Activated CD4-positive, alpha-beta memory T cell treated with anti-CD3 and anti-CD28 coated beads, Interleukin-2, amount 10 ng/mL, durations not matched to agents 7 days and 5 days (primary cell): ENCODE measurements at places on chromosomes 3 and 15.

- no peaks in the 10 kb centered on the region for H3K27me3 ChIP-seq
- H3K4me1 ChIP-seq = no peaks in the 10 kb centered on the region
- no peaks in the 10 kb centered on the region for H3K36me3 ChIP-seq
- H3K4me3 ChIP-seq = no peak overlapping the region
- no peak overlapping the region for H3K27ac ChIP-seq
- no peak for DNase-seq
Measured at GRCh38 chr3:166100730-166101129, 263.5 kb upstream of the BCHE start.

DNA sequence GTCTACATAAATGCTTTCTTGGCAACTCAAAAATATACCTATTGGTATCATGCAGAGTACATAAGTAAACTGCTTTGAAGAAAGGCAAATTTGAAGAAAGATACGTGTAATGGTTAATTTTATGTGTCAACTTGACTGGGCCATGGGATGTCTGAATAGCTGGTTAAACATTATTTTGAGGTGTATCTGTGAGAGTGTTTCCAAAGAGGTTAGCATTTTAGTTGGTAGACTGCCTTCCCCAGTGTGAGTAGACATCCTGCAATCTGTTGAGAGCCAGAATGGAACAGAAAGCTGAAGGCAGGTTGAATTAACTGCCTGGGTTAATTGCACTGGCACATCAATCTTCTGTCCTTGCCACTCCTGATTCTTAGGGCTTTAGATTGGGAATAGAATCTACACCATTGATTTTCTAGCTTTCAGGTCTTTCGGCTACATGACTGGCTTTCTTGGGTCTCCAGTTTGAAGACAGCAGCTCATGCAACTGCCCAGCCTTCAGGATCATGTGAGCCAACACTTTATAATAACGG, 98.3 kb downstream of the CMSS1 start:
- no peak overlapping the region for H3K27ac ChIP-seq
- no peaks in the 10 kb centered on the region for H3K27me3 ChIP-seq
- DNase-seq = no peak
- H3K36me3 ChIP-seq = no peaks in the 10 kb centered on the region
- H3K4me3 ChIP-seq = no peak overlapping the region

DNA sequence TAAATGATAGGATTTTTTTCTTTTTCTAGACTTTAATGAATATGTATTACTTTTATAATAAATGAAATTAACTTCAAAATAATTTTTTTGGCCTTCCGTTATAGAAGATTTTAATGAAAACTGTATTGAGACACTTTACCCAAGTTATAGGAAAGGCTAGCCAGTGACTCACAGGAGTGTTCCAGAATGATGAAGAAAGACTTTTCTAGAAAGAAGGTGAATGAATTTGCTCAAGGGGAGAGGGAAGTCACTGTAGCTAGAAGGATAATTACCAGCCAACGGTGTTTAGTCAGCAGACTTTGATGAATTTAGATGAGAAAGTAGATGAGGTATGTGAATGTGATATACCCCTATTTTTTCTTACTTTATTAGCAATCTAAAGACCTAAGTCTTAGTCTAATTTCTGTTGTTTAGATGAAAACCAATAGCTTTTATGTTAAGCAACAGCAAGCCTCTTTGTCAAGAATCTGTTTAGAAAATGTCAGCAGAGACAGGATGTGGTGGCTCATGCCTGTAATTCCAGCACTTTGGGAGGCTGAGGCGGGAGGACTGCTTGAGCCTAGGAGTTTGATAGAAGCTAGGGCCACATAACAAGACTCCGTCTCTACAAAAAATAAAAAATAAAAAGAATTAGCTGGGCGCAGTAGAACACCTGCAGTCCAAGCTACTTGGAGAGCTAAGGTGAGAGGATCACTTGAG, 3.2 kb downstream of the ALAS1 start:
- H3K36me3 ChIP-seq = peaks cover 73% of the 10 kb centered on the region
- no peak overlapping the region for H3K27ac ChIP-seq
- no peak overlapping the region for H3K4me3 ChIP-seq
- peaks cover 80% of the 10 kb centered on the region for H3K4me1 ChIP-seq

- H3K27me3 ChIP-seq = peaks cover 2% of the 10 kb centered on the region
- H3K27ac ChIP-seq = no peak overlapping the region
- no peaks in the 10 kb centered on the region for H3K4me1 ChIP-seq
- H3K36me3 ChIP-seq = no peaks in the 10 kb centered on the region
- no peak overlapping the region for H3K4me3 ChIP-seq
Measured at GRCh38 chr15:69557707-69558409, 105.2 kb downstream of the RPLP1 start.

DNA sequence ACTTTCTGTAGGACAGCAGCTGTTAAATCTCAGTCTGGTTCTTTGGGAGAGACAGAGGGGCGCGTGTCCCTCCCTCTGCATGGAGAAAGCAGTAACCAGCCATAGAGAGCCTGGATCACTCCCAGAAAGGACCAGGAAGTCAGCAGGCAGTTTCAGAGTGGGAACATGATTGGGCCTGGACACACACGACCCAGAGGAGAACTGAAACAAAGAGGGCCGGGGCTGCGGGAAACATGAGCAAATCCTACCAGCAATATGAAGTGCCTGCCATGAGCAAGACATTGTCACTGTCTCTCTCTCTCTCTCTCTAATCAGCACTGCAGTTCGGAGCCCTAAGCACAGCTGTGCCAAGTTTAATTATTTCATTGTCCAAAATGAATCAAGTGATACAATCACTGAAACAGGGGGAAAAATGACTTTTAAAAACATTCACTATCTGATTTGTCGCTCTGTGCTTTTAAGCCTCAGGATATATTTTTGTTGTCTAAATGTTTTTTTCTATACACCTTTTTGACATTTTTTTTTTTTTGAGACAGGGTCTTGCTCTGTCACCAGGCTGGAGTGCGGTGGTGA, 17.6 kb downstream of the MUC13 start:
- peaks cover 24% of the 10 kb centered on the region for H3K27me3 ChIP-seq
- no peak for DNase-seq
- no peaks in the 10 kb centered on the region for H3K36me3 ChIP-seq
- no peak overlapping the region for H3K27ac ChIP-seq

DNA sequence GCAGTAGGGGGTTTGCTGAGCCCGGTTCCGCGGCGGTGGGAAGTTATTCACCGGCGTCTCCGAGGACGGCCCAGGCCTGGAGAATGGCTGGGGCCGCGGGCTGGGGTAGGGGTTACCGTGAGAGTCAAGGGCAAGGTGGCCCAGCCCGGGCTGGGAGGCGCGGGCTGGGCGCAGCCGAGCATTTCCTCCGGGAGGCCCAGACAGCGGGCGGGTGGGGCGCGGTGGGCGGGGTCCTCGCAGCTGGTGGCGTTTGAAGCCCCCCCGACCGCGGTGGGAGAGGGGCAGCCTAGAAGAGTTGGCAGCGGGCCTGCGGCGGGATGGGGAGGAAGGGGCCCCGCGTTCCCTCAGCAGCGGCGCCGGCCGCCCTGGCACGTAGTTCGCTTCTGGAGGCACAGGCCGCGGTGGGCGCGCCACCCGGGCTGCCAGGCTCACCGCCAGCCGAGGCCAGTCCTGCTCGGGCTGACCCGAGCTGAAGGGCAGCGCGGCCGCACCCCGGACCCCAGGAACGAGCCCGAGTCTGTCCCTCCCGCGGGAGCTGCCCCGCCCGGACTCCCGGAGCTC, 960 bp upstream of the KLF13 start:
- peaks cover 37% of the 10 kb centered on the region for H3K4me1 ChIP-seq
- H3K27ac ChIP-seq = peak overlapping the region; percentile 97
- peak overlapping the region; percentile 88 for H3K4me3 ChIP-seq
- H3K27me3 ChIP-seq = no peaks in the 10 kb centered on the region

DNA sequence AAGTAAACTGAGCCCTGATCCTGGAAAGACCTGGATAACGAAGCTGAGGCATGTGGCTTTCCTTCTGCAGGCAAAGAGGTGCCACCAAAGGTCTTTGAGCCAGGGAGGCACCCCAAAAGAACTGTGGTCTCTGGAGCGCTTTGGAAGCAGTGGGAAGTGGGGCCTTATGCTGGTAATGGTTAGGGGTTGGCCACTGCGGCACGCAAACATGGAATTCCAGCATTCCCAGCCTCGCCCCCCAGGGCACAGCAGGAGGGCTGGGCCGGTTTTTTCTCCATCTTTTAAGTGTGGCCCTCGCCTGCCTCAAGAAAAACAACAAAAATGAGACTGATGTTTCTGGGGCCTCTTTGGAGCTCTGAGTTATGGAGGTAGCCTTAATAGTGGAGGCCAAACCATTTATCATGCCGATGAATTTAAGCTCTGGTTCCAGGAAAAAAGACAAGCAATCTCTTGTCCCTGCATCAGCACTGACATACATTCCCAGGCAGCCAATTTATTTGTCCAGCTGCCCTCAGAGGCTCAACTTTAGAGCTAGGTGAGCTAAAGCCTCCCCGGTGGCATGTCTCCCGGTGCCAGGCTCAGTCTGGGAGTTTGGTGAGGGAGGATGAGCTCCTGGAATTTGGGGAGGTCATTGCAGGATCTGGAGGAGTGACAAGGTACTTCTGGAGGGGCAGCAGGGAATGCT, 109.0 kb downstream of the TLE3 start:
- no peak overlapping the region for H3K27ac ChIP-seq
- H3K4me3 ChIP-seq = no peak overlapping the region
- H3K27me3 ChIP-seq = peaks cover 17% of the 10 kb centered on the region
- DNase-seq = no peak
- no peaks in the 10 kb centered on the region for H3K36me3 ChIP-seq
- H3K4me1 ChIP-seq = no peaks in the 10 kb centered on the region

DNA sequence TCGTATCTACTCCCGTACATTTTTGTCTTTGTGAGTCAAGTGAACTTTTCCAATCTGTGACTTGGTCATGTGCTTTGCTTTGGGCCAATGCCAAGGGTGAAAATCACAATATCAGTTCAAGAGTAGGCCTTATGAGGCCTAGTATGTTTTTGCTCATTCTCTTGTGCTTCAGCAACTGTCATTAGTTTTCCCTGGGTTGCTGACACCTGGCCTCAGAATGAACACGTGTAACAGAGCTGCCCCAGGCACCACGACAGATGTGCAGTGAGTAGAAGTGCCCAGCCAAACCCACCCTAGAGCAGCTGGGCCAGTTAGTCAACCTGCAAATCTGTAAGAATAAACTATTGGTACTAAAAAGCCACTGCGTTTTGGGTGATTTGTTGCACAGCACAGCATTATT, 460.3 kb upstream of the WNT5A start:
- no peaks in the 10 kb centered on the region for H3K4me1 ChIP-seq
- no peak overlapping the region for H3K27ac ChIP-seq
- no peaks in the 10 kb centered on the region for H3K36me3 ChIP-seq

- no peak for DNase-seq
- peaks cover 47% of the 10 kb centered on the region for H3K4me1 ChIP-seq
- H3K36me3 ChIP-seq = peaks cover 11% of the 10 kb centered on the region
- H3K27ac ChIP-seq = peak overlapping the region; percentile 96
- H3K4me3 ChIP-seq = peak overlapping the region; percentile 98
- no peaks in the 10 kb centered on the region for H3K27me3 ChIP-seq
Measured at GRCh38 chr15:42490291-42490670, 660 bp downstream of the ZNF106 start.

GRCh38 chr3:12287727-12288181, 1.1 kb upstream of the PPARG start:
- H3K27me3 ChIP-seq = peaks cover 39% of the 10 kb centered on the region
- H3K4me3 ChIP-seq = peak overlapping the region; percentile 37
- DNase-seq = no peak
- H3K4me1 ChIP-seq = peaks cover 10% of the 10 kb centered on the region

GRCh38 chr3:56988458-56989168, 71.9 kb upstream of the SPATA12 start:
- no peaks in the 10 kb centered on the region for H3K36me3 ChIP-seq
- no peak overlapping the region for H3K4me3 ChIP-seq
- H3K27ac ChIP-seq = no peak overlapping the region
- peaks cover 14% of the 10 kb centered on the region for H3K4me1 ChIP-seq
- H3K27me3 ChIP-seq = peaks cover 16% of the 10 kb centered on the region
- DNase-seq = peak; percentile 69

- H3K4me3 ChIP-seq = peak overlapping the region; percentile 97
- H3K27ac ChIP-seq = peak overlapping the region; percentile 96
- H3K4me1 ChIP-seq = peaks cover 46% of the 10 kb centered on the region
- peaks cover 2% of the 10 kb centered on the region for H3K27me3 ChIP-seq
Measured at GRCh38 chr3:12840591-12841148, 695 bp downstream of the RPL32 start.

- H3K4me1 ChIP-seq = no peaks in the 10 kb centered on the region
- no peak overlapping the region for H3K27ac ChIP-seq
- no peaks in the 10 kb centered on the region for H3K27me3 ChIP-seq
Measured at GRCh38 chr3:20310629-20311028, 124.6 kb upstream of the SGO1 start.

DNA sequence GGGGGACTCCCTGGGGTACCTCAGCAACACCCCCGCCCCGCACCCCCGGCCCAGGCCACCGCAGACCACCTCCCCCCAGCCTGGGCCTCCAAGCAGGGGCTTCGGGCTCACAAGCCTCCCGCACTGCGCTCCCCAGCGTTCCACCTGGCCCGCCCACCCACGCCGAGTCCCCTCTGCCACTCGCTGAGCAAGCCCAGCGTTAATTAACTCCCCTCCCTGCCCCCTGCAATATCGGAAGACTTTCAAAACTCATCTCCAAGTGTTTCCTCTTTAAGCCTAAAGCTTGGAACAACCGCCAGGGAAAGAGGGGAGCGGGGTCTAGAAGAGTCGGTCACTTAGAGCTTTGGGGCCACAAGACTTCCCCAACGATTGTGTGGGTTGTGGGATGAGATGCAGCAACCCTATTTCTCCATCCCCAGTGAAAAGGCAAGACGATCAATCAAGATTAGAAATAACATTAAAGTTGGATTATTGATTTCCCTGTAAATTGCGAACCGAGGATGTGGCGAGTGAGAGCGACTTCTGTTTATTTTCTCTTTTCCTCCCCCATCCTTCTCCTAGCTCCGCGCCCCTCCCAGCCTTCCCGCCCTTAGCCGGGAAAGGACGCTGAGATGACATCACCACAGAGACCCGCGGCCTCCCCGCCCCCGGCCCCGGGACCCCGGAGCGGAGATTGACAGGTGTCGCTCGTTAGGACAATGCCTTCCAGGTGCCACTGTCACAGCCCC, 30.2 kb downstream of the NR2F2 start:
- peaks cover 24% of the 10 kb centered on the region for H3K4me1 ChIP-seq
- no peak for DNase-seq
- peaks cover 82% of the 10 kb centered on the region for H3K27me3 ChIP-seq

- no peak for DNase-seq
- no peaks in the 10 kb centered on the region for H3K36me3 ChIP-seq
- no peak overlapping the region for H3K27ac ChIP-seq
- H3K27me3 ChIP-seq = no peaks in the 10 kb centered on the region
- H3K4me3 ChIP-seq = no peak overlapping the region
Measured at GRCh38 chr15:26724381-26725150, 48.3 kb downstream of the GABRB3 start.

DNA sequence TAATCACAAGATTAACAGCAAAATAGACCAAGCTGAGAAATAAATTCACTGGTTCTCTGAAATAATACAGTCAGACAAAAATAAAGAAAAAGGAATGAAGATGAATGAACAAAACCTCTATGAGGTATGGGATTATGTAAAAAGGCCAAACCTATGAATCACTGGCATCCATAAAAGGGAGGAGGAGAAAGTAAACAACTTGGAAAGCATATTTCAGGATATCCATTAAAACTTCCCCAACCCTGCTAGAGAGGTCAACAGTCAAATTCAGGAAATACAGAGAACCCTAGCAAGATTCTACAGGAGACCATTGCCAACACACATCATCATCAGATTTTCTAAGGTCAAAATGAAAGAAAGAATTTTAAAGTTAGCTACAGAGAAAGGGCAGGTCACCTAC, 649.7 kb upstream of the CBLB start:
- no peaks in the 10 kb centered on the region for H3K27me3 ChIP-seq
- no peaks in the 10 kb centered on the region for H3K4me1 ChIP-seq
